Posterior vena cava (tissue), 2 donors: ENCODE measurements at places on chromosomes 2 and 18. TPM values are rescaled to one million over a fixed set of nuclear protein-coding genes. Genes with fewer than 3 reads are reported as not detected.

GRCh38 chr2:20048488-20049448, 2.7 kb downstream of the LAPTM4A start:
- no peak for DNase-seq

GRCh38 chr18:48926420-48926857, 24.3 kb downstream of the SMAD7 start:
- DNase-seq, result no peak

DNA sequence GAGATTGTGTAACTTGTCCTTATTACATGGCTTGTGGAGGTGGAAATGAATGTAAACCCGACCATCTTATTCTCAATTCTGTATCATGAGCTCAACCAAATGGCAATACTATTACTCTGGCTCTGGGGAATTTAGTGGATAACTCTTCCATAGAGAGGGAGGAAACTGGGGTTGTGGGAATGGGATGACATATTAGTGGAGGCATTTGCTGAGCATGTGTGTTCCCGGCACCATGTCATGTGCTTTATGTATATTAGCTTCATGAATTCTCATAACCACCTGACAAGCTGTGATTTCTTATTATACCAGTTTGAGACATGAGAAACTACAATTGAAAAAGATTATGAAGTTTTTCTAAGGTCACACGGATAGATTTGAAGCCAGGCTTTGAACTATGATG, 112.8 kb upstream of the TMEFF2 start:
- DNase-seq, result no peak

GRCh38 chr2:232418056-232418455, 11.4 kb downstream of the ALPG start:
- peak; percentile 67 for DNase-seq

GRCh38 chr2:158172719-158173118, 71.0 kb downstream of the UPP2 start:
- no peak for DNase-seq

- DNase-seq, result no peak
Observed at GRCh38 chr18:58013241-58014211, 30.5 kb upstream of the NEDD4L start.

DNA sequence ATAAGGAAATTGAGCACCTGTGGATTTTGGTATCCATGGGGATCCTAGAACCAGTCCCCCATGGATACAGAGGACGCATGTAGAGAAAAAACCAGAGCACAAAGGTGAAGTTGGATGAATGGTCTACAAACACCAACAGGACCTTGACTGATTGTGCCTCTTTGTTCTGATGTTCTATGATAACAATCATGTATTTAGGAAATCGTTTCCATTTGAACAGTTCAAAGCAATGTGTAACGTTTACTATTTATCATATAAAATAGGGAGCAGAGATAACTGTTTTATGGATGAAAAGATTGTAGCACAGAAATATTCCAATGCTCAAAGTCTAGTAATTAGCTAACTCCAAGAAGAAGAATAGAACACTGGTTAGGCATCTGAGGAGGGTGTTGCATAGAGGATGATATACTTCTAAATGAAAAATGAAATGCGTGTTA, 116.3 kb upstream of the FN1 start:
- DNase-seq, result no peak

The CD28 gene
- total RNA-seq, result 3.8 TPM

The SERPINB5 gene
- total RNA-seq, result not detected
